ENCODE measurements at places on chromosomes 16 and 17. TPM values are rescaled to one million over a fixed set of nuclear protein-coding genes. Genes with fewer than 3 reads are reported as not detected.

The RND2 gene
- total RNA-seq = 0.20 TPM

The CDIPT gene
- 64.0 TPM for total RNA-seq

The SDR42E1 gene
- total RNA-seq = 3.2 TPM

The STAT3 gene
- total RNA-seq = 229 TPM

The EME1 gene
- total RNA-seq = 0.66 TPM

The HOXB6 gene
- 3.3 TPM for total RNA-seq

The TP53TG3D gene
- 1.2 TPM for total RNA-seq

The PIRT gene
- total RNA-seq = not detected

The C16orf74 gene
- total RNA-seq = 15.6 TPM

The HAP1 gene
- total RNA-seq = 1.7 TPM

The DLG4 gene
- 25.5 TPM for total RNA-seq

The IL21R gene
- 12.4 TPM for total RNA-seq

The KRT222 gene
- 7.6 TPM for total RNA-seq

The CRHR1 gene
- total RNA-seq = not detected
